ENCODE measurements at places on chromosomes 1 and 21. TPM values are rescaled to one million over a fixed set of nuclear protein-coding genes. Genes with fewer than 3 reads are reported as not detected.

FNDC7 gene
- total RNA-seq, result not detected

BCAS2 gene
- 24.1 TPM for total RNA-seq

C1orf141 gene
- total RNA-seq, result 2.2 TPM

TBX19 gene
- total RNA-seq, result 3.1 TPM

AK4 gene
- total RNA-seq, result 7.0 TPM

DNA sequence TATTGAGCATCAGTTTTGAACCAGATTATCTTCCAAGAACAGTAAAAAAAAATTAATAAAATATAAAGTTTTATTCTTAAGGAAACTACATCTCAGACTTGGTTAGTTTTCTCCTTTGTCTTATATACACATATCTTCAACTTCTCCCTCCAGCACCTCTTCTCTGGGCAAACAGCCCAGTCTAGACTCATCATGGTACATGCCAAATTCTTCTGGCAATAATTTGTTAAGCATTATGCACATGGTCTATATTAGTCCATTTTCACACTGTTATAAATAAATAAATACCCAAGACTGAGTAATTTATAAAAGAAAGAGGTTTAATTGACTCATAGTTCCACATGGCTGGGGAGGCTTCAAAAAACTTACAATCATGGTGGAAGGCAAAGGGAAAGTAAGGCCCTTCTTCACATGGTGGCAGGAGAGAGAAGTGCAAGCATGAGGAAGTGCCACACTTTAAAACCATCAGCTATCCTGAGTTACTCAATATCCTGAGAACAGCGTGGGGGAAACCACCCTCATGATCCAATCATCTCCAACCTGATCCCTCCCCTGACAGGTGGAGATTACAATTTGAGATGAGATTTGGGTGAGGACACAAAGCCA lies 108.7 kb upstream of the RNPC3 start:
- no peaks in the 10 kb centered on the region for H3K27me3 ChIP-seq
- H3K4me3 ChIP-seq, result no peak overlapping the region
- H3K36me3 ChIP-seq, result no peaks in the 10 kb centered on the region
- DNase-seq, result no peak
- no peaks in the 10 kb centered on the region for H3K4me1 ChIP-seq

- H3K4me1 ChIP-seq, result no peaks in the 10 kb centered on the region
- no peak overlapping the region for H3K4me3 ChIP-seq
- no peaks in the 10 kb centered on the region for H3K36me3 ChIP-seq
- no peak overlapping the region for H3K27ac ChIP-seq
Measured at GRCh38 chr21:40099809-40100208, 232.6 kb downstream of the PCP4 start.

- no peaks in the 10 kb centered on the region for H3K36me3 ChIP-seq
- peak overlapping the region; percentile 69 for H3K27ac ChIP-seq
- H3K4me1 ChIP-seq, result peaks cover 42% of the 10 kb centered on the region
Measured at GRCh38 chr1:8096105-8097011, 70.2 kb upstream of the ERRFI1 start.

GRCh38 chr1:228739826-228740225 lies 4.5 kb downstream of the RHOU start:
- no peak for DNase-seq
- peaks cover 25% of the 10 kb centered on the region for H3K36me3 ChIP-seq
- peaks cover 45% of the 10 kb centered on the region for H3K4me1 ChIP-seq
- H3K4me3 ChIP-seq, result no peak overlapping the region
- no peaks in the 10 kb centered on the region for H3K27me3 ChIP-seq

DNA sequence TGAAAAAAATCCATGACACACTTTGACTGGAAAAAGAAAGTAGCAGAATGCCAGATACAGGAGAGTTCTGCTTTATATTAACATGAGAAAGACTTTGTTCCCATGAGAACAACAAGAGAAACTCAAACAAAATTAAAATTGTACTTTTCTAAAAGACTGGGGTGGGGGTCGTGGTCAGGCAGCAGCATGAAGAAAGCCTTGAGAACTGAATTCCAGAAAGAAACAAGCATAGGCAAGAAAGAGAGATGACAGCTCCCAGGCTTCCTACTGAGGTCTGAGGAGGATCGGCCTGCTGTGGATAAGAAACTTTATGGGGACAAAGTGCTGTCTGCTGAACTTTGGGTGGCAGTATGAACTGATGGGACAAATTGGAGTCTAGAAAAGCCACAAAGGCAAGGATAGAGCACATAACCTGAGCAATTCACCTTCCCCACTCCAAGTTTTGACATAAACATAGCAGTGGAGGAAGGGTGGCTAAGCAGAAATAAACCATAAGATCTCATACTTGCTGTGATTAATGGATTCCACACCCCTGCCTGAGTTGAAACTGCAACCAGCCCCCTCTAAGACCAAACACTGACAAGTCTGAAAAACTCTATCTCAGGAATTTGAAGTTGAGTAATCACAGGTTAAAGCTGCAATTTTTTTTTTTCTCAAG lies 43.7 kb downstream of the COL6A1 start:
- DNase-seq, result no peak
- no peak overlapping the region for H3K27ac ChIP-seq
- no peaks in the 10 kb centered on the region for H3K36me3 ChIP-seq
- H3K4me1 ChIP-seq, result peaks cover 7% of the 10 kb centered on the region
- H3K27me3 ChIP-seq, result peaks cover 4% of the 10 kb centered on the region
- no peak overlapping the region for H3K4me3 ChIP-seq

GRCh38 chr1:74396462-74396861 lies 115.9 kb downstream of the LRRC53 start:
- DNase-seq, result no peak
- no peak overlapping the region for H3K27ac ChIP-seq
- H3K4me1 ChIP-seq, result peaks cover 7% of the 10 kb centered on the region
- no peaks in the 10 kb centered on the region for H3K27me3 ChIP-seq
- no peak overlapping the region for H3K4me3 ChIP-seq
- H3K36me3 ChIP-seq, result no peaks in the 10 kb centered on the region

GRCh38 chr1:204523605-204524215 lies 7.5 kb downstream of the MDM4 start:
- no peak for DNase-seq
- H3K36me3 ChIP-seq, result peaks cover 42% of the 10 kb centered on the region
- no peak overlapping the region for H3K27ac ChIP-seq
- no peak overlapping the region for H3K4me3 ChIP-seq
- peaks cover 22% of the 10 kb centered on the region for H3K4me1 ChIP-seq
- H3K27me3 ChIP-seq, result no peaks in the 10 kb centered on the region

DNA sequence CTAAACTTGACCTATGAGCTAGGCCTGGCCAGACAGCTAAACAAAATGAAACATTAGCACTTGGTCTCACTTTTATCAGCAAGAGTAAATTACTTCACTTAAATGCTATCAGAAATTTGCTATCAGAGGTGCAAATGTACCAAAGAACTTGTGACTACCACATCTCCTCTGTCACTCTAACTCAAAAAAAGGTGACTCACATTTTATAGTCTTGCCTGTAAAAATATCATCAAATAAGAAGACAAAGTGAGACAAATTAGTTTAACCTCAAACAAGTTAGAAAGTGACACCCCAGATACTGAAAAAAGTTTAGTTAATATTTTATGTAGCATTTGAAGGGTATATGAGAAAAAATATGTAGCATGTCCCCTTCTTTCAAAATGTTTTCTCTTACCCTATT lies 76.9 kb downstream of the EPS15 start:
- H3K4me3 ChIP-seq, result no peak overlapping the region
- H3K4me1 ChIP-seq, result peaks cover 29% of the 10 kb centered on the region

DNA sequence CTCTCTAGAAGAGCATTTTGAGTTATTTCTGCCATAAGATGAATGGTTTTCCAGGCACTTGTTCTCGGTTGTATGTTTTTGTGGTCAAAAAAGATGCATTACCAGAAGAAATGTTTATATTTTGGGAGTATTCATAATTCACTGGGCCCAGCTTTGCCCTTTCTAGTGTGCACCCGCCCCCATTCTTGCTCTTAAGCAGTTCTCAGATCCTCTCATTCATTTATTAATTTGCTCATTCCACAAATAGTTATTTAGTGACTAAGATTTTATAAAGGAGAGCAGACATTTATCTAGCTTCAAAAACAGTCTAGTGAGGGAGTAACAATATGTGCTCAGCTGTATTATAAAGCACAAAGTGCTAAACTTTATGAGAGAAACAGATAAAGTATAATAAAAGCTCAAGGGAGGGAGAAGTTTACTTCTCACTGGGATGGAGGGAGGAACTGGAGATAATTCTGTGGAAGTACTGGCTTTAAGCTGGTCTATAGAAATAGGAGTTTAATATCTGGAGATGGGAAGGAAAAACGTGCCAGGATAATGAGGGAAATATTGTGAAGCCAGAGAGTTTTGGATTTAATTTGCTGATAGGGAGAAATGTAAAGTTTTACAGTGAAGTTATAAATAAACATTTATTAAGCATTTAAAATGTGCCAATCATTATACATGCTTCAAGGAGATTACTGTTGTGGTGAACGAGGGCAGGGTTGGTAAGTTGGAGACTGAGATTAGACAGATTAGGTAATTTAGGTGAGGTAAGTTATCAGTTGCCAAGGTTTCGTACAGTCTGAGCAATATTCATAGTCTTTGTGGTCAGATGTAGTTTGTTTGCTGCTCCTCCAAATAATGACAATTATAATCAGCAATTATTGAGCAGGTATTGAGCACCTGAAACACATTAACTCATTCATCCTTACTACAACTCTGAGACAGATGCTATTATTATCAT lies 9.1 kb upstream of the MACF1 start:
- no peaks in the 10 kb centered on the region for H3K27me3 ChIP-seq
- DNase-seq, result no peak
- H3K27ac ChIP-seq, result peak overlapping the region; percentile 66
- H3K4me1 ChIP-seq, result peaks cover 75% of the 10 kb centered on the region
- H3K36me3 ChIP-seq, result no peaks in the 10 kb centered on the region
- H3K4me3 ChIP-seq, result no peak overlapping the region

- H3K4me1 ChIP-seq, result no peaks in the 10 kb centered on the region
- no peak for DNase-seq
- H3K27ac ChIP-seq, result no peak overlapping the region
- no peaks in the 10 kb centered on the region for H3K27me3 ChIP-seq
- H3K36me3 ChIP-seq, result peaks cover 68% of the 10 kb centered on the region
Measured at GRCh38 chr1:5956022-5956830, 36.0 kb downstream of the NPHP4 start.

- H3K27ac ChIP-seq, result no peak overlapping the region
- H3K4me3 ChIP-seq, result no peak overlapping the region
- H3K27me3 ChIP-seq, result no peaks in the 10 kb centered on the region
- no peak for DNase-seq
Measured at GRCh38 chr1:43035821-43036741, 77.4 kb upstream of the SLC2A1 start.

Measured in lower lobe of right lung (tissue), 2 donors.